Breast epithelium (tissue), 4 donors: ENCODE measurements at places on chromosomes 5 and 9. TPM values are rescaled to one million over a fixed set of nuclear protein-coding genes. Genes with fewer than 3 reads are reported as not detected.
A peak's percentile ranks its signal among the peaks of the same experiment; 100 is the strongest.

- no peak overlapping the region for H3K27ac ChIP-seq
- no peaks in the 10 kb centered on the region for H3K27me3 ChIP-seq
- H3K4me3 ChIP-seq, result no peak overlapping the region
Measured at GRCh38 chr5:39068099-39068498, 6.1 kb downstream of the RICTOR start.

GRCh38 chr5:170631466-170632195 is 127.8 kb downstream of the KCNIP1 start:
- H3K4me1 ChIP-seq, result peaks cover 4% of the 10 kb centered on the region
- H3K27me3 ChIP-seq, result no peaks in the 10 kb centered on the region
- peak; percentile 26 for DNase-seq
- H3K27ac ChIP-seq, result peak overlapping the region; percentile 48

- H3K4me3 ChIP-seq, result no peak overlapping the region
- DNase-seq, result no peak
- no peak overlapping the region for H3K27ac ChIP-seq
Measured at GRCh38 chr9:98933185-98933584, 10.5 kb upstream of the COL15A1 start.

GRCh38 chr5:15566306-15566705 is 66.3 kb downstream of the FBXL7 start:
- no peak overlapping the region for H3K27ac ChIP-seq
- H3K4me3 ChIP-seq, result no peak overlapping the region
- H3K27me3 ChIP-seq, result no peaks in the 10 kb centered on the region

GRCh38 chr5:175219366-175219765 is 224.6 kb downstream of the DRD1 start:
- no peaks in the 10 kb centered on the region for H3K36me3 ChIP-seq
- H3K27ac ChIP-seq, result no peak overlapping the region
- no peak overlapping the region for H3K4me3 ChIP-seq

DNA sequence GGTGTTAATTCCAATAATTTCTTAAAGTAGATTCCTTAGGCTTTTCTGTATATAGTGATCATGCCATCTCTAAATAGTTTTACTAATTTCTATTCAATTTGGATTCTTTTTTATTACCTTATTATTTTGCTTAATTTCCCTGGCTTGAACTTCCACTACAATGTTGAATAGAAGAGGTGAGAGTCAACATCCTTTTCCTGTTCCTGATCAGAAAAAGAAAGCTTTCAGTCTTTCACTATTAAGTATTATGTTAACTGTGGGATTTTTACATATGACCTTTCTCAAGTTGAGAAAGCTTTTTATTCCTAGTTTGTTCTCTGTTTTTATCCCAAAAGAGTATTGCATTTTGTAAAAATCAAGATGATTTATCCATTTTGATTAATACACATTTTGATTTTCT is 574.5 kb upstream of the TLE4 start:
- no peaks in the 10 kb centered on the region for H3K27me3 ChIP-seq
- no peak for DNase-seq
- no peaks in the 10 kb centered on the region for H3K36me3 ChIP-seq

- no peaks in the 10 kb centered on the region for H3K27me3 ChIP-seq
- peak overlapping the region; percentile 38 for H3K27ac ChIP-seq
- no peak for DNase-seq
- no peaks in the 10 kb centered on the region for H3K4me1 ChIP-seq
Measured at GRCh38 chr5:68749631-68750030, 344.2 kb upstream of the SLC30A5 start.

DNA sequence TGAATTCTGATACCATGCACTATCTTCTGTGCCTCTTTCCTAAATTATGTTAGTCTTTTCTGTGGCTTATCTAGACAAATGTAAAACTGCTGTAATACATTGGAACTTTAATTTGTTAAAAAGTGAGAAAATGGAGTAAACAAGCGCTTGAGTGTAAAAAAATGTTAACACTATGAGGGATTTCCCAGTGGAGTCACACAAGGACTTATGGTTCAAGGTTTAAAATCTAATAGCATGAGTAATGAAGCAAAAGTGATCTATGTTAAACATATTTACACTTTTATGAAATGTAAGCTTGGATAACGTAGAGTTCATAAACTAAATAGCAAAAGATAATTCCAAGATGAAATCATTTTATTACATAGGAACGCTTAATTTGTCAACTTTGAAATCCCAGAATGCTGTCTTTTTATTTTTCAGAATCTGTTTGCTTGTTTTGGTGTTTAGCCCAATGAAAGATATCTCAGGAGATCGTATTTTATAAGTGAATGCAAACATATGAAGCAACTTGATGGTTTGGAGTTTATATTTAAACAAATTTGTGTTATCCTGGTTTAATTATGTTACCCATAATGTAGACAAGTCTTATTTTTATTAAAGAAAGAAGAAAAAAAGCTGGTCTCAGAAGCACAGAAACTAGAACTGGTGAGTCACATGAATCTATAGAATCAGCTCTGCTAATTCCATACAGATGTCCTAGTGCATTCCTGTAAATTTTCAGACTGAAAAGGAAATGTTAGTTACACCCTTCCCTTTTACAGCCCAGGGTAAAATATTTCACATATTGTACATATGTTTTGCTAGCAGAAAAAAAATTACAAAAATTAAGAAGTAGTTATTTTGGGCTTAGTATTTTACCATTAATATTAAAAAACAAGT is 34.2 kb upstream of the FBN2 start:
- DNase-seq, result no peak
- no peaks in the 10 kb centered on the region for H3K27me3 ChIP-seq
- H3K27ac ChIP-seq, result no peak overlapping the region
- H3K36me3 ChIP-seq, result no peaks in the 10 kb centered on the region
- no peaks in the 10 kb centered on the region for H3K4me1 ChIP-seq

- peak overlapping the region; percentile 50 for H3K27ac ChIP-seq
- no peaks in the 10 kb centered on the region for H3K36me3 ChIP-seq
- no peaks in the 10 kb centered on the region for H3K27me3 ChIP-seq
- no peak for DNase-seq
Measured at GRCh38 chr9:14326264-14326826, 12.4 kb upstream of the NFIB start.

DNA sequence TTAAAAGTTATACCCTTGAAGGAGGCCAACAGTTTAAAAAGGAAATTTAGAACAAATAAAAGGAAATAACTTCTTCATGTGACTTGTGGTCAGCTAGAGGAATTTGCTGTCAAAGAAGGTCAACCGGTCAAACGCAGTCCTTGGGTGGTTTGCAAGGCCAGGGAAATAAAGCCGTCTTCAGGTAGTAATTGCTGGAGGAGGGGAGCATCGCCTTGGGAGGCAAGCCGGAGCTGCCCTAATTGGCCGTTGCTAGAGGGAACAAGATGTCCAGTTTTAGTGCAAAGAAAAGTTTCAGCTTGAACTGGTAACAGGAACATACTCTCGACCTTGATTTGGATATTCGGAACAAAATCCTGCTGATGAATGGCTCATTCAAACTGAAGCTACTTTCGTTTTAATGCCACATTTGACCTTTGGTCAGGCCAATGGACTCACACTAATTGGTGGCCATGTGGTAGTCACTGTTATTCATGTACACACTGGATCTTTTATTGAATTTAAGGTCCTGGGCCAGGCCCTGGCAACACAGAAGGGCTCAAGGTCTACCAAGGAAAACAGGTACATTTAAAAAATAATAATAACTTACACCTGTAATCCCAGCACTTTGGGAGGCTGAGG is 47.0 kb upstream of the MYO10 start:
- no peaks in the 10 kb centered on the region for H3K4me1 ChIP-seq
- DNase-seq, result no peak
- no peaks in the 10 kb centered on the region for H3K27me3 ChIP-seq

Gene MED22
- total RNA-seq, result 19.2 TPM

Gene OXCT1
- total RNA-seq, result 19.3 TPM

Gene NR5A1
- total RNA-seq, result not detected
